Type B pancreatic cell (in vitro differentiated cells): ENCODE measurements at places on chromosomes 12 and 14.

DNA sequence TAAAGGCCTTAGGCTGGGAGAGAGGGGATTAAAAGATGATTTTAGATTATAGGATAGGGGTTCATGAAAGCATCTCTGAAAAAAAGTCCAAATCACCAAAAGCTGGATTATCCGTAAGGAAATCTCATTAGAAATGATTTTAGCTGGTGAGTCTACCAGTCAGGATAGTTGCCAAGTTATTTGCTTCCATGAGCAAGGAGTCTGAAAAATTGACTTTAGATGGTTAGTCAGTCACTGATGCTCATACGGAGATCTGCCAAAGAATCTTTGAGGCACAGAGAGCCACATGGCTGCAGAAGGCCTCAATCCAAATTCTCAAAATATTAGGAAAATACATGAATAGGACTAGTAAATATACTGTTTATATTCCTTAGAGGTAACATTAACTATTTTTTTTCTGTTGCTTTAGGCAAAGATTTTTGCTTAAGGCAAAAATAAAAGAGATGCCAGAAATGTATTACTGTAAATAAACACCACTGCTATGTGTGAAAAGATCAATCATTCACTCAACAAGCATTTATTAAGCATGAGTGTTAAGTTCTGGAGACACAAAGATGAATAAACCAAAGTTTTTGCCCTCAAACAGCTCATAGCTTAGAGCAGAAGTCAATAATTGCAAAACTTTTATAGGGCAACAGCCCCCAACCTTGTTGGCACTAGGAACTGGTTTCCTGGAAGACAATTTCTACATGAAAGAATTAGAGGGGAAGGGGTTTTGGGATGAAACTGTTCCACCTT, 105.2 kb downstream of the BBS10 start:
- no peak for DNase-seq

- DNase-seq, result no peak
Measured at GRCh38 chr12:50984586-50985298, 32.4 kb downstream of the HIGD1C start.

DNA sequence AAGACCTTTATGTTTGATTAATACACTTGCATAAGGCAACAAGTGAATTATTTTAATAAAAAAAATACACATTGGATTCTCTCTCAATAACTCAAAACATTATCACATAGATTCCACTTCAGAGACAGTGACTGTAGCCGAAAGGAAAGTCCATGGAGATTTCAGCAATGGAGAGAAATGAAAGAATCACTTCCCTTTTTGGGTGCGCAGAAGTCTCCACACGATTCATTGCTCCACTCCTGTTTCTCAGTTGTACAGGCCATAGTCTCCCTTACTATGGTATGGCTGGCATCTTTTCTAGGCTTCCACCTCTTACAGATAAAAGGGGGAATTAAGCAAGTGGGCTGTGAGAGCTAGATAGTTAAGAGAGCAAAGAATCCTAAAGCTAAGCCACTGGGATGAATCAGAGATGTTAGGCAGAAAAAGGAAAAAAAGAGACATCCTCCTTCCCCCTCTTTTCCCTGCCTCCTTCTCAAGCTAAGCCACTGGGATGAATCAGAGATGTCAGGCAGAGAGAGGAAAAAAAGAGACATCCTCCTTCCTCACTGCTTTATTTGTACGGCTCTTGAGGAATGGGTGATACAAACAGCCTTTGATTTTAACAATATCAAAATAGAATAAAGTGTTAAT, 16.3 kb downstream of the ST8SIA1 start:
- no peak for DNase-seq

- no peak for DNase-seq
Measured at GRCh38 chr12:131387281-131388163, 323.4 kb upstream of the SFSWAP start.

DNA sequence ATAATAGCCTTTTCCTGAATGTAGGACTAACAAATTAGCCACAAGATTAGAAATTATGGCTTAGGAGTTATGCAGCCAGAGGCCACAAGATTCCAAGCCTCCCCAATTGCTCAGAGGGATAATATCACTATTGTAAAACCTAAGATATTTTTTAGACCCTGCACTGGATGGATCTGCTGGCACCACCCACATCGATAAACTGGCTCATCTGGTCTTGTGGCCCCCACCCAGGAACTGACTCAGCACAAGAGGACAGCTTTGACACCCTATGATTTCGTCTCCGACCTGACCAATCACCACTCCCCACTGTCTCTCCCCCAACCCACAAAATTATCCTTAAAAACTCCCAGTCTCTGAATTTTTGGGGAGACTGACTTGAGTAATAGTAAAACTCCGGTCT, 54.7 kb downstream of the CPM start:
- DNase-seq, result no peak

- no peak for DNase-seq
Measured at GRCh38 chr12:58081488-58081887, 140.1 kb downstream of the ATP23 start.

DNA sequence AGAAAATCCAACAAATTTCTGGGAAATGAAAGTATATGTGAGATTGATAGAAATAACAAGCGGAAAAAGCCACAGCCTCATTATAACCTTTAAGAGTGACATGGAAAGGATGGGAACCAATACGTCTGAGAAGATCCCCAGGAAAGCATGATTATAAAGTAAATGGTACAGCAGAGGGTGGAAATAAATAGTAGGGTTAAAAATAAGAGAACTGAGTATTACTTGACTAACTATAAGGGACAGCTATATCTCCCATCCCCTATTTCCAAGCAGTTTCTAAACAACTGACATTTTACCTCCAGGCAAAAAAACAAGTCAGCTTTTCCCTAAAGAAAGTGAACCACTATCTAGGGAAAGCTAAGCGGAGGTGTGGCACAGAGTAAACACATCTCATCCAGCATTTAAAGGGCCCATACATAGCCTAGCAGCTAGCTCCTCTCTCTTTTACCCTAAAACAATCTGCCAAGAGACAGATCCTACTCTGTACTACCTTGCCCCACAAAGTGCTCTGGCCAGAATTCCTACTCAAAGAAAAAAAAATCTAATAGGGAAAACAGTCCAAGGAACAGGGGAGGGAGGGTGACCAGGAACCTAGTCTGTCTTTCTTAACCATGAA, 11.2 kb downstream of the OSBPL8 start:
- DNase-seq, result no peak

GRCh38 chr14:49924852-49925251, 32.0 kb downstream of the ARF6 start:
- DNase-seq, result no peak

- DNase-seq, result no peak
Measured at GRCh38 chr12:100646896-100647295, 73.4 kb downstream of the GAS2L3 start.

DNA sequence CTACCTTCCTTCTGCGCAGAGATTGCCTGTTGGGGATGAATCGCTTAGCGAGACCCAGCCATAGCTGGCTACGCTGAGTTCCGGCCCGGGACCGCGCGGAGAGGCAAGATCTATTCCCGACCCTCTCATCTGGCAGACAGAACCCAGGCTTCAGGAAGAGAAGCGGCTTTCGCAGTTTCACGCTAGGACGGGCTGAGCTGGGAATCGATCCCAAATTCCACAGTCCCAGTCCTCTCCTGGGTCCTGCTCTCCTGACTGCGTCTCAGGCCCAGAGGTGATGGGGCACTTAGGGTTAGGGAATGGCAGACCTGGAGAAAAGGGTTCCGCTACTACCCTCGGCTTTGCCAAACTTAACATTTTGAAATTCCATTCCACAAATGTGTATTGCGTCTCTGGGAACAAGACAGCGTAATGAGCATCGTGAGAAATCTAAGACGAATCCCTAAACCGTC, 2.8 kb downstream of the PTPN21 start:
- DNase-seq, result no peak

DNA sequence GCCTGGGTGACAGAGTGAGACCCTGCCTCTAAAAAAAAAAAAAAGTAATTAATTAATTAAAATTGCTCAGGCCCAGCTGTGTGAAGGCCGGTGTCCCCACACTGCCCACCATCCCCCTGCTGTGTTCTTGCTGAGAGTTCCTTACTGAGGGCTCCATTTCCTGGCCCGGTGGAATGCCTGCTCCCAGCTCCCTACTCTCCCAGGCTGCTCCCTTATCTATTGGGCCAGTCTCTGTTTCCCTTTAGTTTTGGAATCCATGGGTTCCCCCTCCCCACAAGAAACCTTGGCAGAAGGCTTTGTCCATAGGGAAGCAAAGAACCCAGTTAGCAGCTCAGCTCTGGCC, 19.0 kb downstream of the MLXIP start:
- no peak for DNase-seq

GRCh38 chr14:29016050-29016900, 249.7 kb downstream of the FOXG1 start:
- no peak for DNase-seq

- no peak for DNase-seq
Measured at GRCh38 chr14:95281560-95282176, 38.0 kb downstream of the CLMN start.

GRCh38 chr14:50001999-50002925, 109.4 kb downstream of the ARF6 start:
- no peak for DNase-seq

DNA sequence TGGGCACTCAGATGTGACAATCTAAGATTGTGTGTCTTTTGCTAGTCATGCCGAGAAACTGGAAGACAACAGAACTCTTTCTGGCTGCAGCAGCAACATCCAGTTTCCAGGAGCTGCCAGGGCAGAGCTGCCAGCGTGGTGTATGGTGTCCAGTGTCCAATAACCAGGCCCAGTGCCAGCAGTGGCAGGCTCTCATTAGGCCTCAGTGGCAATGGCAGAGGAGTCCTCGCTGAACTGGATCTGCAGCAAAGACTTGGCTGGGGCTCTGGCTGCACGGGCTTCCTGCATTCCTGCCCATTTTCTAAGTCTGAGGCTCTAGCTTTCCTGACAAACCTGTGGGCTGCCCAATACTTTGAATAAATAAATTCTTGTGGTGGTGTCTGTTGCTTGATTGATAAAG, 26.2 kb upstream of the PPM1A start:
- no peak for DNase-seq
